Fibroblast of lung (primary cell): ENCODE measurements at places on chromosomes 11 and 22. TPM values are rescaled to one million over a fixed set of nuclear protein-coding genes. Genes with fewer than 3 reads are reported as not detected.

DNA sequence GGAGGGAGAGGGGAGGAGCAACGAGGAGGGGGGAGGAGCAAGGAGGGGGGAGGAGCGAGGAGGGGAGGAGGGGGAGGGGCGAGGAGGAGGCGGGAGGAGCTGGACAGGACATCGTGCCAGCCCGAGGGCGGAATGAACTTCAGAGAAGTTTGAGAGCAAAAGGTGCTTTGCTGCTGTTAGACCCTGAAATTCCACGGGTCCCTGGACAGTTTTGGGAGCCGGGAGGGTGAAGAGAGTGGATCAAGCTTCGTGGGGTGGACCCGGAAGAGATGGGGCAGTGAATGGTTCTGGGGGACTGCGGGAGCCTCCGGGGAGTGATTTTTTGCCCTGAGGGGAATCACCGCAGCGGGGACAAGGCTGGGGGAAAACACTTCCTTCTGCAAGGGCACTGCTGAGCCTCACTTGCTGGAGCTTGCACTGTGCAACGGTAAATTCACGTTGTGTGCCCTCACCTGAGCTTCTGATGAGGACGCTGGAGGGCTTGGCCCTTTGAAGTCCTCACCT is 10.7 kb upstream of the NLRP6 start:
- no peak for DNase-seq

- DNase-seq = no peak
These were observed 25.9 kb upstream of the ST14 start for GRCh38 chr11:130133716-130134115.

GRCh38 chr11:119935349-119935925 is 202.5 kb downstream of the TRIM29 start:
- DNase-seq = no peak

GRCh38 chr11:32366666-32367065 is 68.7 kb downstream of the WT1 start:
- no peak for DNase-seq

- DNase-seq = peak; percentile 79
These were observed 37.9 kb upstream of the NUP160 start for GRCh38 chr11:47886096-47886495.

- DNase-seq = peak; percentile 29
These were observed 3.7 kb downstream of the CATSPER1 start for GRCh38 chr11:66022401-66023185.

DNA sequence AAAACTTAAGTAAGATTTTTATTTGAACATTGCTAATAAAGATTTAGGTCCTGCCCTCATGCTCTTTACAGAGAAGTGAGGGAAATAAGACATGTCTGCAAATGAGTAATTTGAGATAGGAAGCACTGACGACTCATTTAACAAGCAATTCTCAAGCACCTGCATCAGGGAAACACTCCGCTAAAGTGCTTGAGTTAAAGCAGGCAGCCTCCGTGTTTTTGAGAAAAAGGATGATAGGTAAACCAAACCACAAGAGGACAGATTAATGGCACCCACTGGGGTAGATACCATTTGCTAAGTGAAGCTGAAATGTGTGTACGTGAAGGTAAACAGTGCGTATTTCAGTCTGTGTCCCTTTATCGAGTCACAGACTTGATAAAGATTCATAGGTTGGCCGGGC is 184.6 kb upstream of the CARD18 start:
- DNase-seq = no peak

The MPPED2 gene
- total RNA-seq = under 0.01 TPM in 2 replicates

The SERHL2 gene
- 3.3 and 4.6 TPM in 2 replicates for total RNA-seq

The FIBIN gene
- 89.8 and 112 TPM in 2 replicates for total RNA-seq

The OR6A2 gene
- under 0.01 and 0.17 TPM in 2 replicates for total RNA-seq
